ENCODE measurements at places on chromosomes 1 and 21. TPM values are rescaled to one million over a fixed set of nuclear protein-coding genes. Genes with fewer than 3 reads are reported as not detected.

GRCh38 chr1:159548126-159548525 lies 12.3 kb upstream of the OR10J5 start:
- no peak for DNase-seq

Gene C1orf94
- not detected for total RNA-seq

- DNase-seq, result no peak
Measured at GRCh38 chr1:9628541-9629444, 22.7 kb upstream of the PIK3CD start.

- DNase-seq, result no peak
Measured at GRCh38 chr1:54342742-54343687, 63.2 kb downstream of the SSBP3 start.

GRCh38 chr21:36544545-36544944 lies 64.6 kb upstream of the CLDN14 start:
- no peak for DNase-seq

DNA sequence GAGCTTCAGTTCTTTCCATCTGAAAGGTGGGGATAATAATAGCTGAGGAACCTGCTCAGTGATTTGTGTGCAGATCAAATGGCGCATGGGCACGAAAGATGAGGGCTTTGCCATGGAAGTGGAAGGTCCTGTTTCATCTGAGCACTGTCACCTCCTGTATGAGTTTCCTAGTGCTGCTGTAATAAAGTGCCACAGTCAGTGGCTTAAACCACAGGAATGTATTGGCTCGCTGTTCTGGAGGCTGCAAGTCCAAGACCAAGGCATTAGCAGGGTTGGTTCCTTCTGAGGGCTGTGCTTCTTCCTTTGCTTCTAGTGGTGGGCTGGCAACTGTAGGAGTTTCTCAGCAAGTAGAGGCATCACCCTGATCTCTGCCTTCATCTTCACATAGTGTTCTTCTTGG lies 51.1 kb upstream of the RBM15 start:
- no peak for DNase-seq

Gene PGLYRP4
- total RNA-seq, result not detected

Gene RIPPLY3
- total RNA-seq, result 0.37 TPM

Gene POTED
- not detected for total RNA-seq

Gene ACTL8
- not detected for total RNA-seq

Gene RGSL1
- total RNA-seq, result not detected

Gene TRPM2
- not detected for total RNA-seq

- no peak for DNase-seq
Measured at GRCh38 chr1:19646377-19647319, 2.5 kb downstream of the NBL1 start.

GRCh38 chr1:99680270-99680669 lies 34.4 kb downstream of the PALMD start:
- no peak for DNase-seq

DNA sequence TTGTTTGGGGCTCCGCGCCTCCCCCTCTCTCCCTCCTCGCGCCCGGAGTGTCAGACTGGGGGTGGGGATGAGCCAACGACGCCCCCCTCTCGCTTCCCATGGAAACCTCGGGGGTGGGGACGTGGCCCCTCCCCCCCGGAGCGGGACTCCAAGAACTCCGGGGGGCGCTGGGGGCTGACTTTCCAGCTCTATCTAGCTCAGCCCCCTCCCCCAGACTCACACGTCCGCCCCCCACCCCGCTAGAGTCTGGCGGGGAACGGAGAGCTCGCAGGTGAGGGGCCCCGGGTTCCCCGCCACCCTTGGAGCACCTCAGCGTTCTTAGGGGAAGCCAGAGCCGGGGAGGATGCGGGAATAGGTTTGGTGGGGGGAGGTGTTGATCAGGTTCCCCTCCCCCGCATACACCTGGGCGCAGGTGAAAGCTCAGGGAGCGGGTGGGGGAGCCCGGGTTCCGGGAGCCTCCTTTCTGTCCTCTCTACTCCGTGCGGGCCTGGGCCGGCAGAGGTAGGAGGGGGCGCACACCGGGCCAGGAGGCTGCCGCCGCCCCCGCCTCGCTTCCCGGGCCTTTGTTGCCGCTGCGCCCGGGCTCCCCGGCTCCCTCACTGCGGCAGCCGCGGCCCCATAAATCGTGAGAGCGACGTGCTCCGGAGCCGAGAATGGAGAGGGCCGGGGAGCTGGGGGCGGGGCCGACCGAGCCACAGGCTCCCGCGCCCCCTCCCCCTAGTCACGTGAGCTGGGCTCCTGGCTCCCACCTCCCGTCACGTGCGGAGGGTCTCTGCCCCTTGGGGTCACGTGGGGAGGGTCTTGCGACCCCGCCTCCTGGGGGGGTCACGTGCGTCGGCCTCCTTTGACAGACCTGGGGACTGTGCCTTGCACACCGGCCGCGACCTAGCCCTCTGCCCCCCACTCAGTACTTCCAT lies 1.9 kb downstream of the EFNA3 start:
- DNase-seq, result no peak

Gene NIBAN1
- 101 TPM for total RNA-seq

GRCh38 chr1:89104147-89104546 lies 21.8 kb downstream of the GBP2 start:
- no peak for DNase-seq

DNA sequence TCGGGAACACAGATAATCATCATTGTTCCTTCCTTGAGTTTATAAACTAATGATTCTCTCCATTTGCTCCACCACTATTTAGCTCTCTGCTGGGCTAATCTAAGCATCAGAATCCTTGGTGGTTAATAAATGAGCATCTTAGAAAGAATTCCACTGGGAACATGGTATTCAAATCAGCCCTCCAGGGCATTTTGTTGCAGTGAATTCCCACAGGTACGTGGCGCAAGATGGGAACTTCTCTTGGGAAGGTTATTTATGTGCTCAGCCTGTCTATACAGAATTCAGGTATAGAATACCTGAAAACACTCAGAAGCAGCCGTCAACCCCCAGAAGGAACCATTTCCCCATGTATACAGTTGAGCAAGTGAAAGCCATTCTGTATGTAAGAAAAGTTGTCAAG lies 131.5 kb downstream of the NTNG1 start:
- no peak for DNase-seq

DNA sequence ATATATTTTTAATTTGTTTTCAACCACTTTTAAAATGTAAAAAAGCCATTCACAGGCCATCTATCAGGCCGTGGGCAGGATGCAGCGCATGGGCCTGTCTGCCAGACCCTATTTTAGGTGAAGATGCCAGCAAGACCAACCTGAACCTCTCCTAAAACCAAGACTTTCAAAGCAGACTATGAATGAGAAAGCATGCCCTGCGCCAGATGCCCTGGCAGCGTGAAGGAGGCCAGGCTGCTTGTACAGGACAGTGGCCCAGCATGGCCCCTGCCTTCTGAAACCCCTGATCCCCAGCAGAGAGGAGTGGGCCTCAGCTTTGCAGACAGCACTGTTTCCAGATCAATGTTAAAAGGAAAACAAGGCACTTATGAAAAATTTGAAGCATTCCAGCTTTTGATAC lies 31.6 kb downstream of the WDR4 start:
- DNase-seq, result peak; percentile 61

- DNase-seq, result no peak
Measured at GRCh38 chr1:10973552-10973951, 38.9 kb upstream of the TARDBP start.

DNA sequence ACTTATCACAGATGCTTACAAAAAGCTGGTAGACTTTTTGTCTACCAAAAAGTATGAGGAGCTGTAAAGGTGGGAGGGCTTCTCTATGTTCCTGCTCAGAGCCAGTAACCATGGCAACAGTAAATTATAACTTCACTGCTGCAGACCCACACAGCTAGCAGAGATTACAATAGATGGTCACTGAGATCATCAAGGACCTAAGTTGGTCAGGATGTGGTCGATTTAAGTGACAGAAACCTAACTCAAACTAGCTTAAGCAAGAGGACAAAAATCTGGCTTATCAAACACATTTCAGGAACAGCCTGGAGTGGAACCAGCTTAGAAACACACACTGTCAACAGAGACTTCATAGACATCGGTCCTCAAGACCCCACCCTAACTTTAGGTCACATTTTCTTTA lies 113.4 kb upstream of the ATP1A1 start:
- DNase-seq, result no peak

Gene ANKRD65
- not detected for total RNA-seq

DNA sequence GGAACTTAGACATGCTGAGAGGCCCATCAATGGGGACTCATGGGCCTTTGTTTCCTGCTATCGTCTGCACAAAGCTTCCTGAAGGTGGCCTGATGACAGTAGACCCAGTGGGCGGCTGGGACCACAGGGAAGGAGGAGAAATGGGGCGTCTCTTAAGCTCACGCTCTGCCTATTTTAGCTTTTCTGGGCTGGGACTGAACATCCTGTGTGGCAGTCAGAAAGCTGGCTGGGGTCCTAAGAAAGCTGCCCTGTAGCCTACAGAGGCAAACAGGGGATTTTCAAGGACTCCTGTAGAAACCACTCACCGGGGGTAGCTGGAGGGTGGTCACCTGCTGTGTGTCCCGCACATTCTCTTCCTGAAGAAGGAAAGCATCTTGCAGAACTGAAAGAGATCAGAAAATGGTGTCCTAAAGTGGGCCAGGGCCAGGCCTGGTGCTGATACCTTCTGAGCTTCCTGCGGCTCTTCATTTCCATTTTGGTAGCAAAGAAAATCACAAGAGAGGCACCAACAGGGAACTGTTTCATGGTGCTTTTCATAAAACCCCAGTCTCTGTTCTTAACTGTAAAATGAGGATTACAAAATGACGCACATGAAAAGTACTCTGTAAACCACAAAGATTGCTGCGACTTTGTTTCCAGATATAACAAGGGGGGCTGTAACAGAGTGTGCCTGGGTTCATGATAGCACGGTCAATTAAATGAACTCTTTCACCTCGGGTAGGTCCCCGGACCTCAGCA lies 8.6 kb downstream of the ZNF496 start:
- no peak for DNase-seq

DNA sequence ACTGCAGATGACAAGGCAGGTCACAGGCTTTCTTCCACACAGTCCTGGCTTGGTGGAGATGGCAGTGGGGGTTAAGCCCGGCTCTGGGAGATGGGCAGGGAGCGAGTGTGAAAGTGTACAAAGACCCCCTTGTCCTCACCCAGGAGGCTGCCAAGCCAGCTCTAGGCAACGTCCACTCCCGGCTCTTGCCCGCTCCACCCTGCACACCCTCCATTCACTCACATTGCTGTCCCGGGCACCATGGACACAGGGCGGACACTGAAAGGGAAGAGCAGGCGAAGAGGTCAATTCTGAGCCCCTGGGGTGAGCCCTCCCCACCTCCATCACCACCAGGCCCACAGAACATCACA lies 8.9 kb downstream of the COL16A1 start:
- DNase-seq, result no peak

Gene NFYC
- total RNA-seq, result 34.2 TPM

Gene CAPZB
- 353 TPM for total RNA-seq

GRCh38 chr1:46117810-46118494 lies 14.5 kb downstream of the PIK3R3 start:
- no peak for DNase-seq

- no peak for DNase-seq
Measured at GRCh38 chr1:41724248-41724647, 194.5 kb downstream of the HIVEP3 start.

Gene TP53BP2
- 47.4 TPM for total RNA-seq

DNA sequence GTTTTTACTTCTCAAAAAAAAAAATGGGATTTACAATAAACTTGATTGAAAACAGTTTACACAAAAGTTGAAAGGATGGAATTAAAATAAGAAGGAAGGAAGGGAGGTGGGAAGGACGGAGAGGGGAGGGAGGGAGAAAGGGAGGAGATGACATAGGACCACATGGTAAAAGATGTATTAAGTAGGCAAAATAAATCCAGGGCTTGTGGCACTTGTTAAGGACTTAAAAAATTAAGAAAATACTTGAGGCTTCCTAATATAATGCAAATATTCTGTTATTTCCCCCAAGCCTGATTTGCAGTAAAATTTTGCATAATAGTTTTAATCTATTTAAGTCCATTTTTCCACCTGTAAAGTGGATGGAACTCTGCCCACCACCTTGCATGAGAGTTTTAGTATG lies 27.5 kb downstream of the SLC30A10 start:
- no peak for DNase-seq

DNA sequence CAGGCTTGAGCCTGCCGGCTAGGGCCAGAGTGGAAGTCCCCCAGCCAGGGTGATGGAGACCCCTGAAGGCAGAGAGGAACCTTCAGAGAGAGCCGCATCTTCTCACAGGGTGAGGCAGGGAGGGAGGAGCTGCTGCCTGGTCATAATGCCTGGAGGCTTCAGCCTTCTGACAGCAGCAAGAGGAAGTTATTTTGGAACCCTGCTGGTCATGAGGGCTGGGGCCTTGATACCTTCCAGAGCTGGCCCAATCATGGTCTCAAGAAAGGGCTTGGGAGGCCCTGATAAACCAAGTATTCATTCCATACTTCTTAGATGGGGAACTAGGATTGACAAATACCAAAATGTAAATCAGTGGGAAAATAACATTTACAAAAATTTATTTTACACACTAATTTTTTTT lies 26.6 kb upstream of the MPZL1 start:
- no peak for DNase-seq

Gene PTCH2
- total RNA-seq, result 1.3 TPM

All from chondrocyte (in vitro differentiated cells).